ENCODE measurements at places on chromosomes 4 and X.

DNA sequence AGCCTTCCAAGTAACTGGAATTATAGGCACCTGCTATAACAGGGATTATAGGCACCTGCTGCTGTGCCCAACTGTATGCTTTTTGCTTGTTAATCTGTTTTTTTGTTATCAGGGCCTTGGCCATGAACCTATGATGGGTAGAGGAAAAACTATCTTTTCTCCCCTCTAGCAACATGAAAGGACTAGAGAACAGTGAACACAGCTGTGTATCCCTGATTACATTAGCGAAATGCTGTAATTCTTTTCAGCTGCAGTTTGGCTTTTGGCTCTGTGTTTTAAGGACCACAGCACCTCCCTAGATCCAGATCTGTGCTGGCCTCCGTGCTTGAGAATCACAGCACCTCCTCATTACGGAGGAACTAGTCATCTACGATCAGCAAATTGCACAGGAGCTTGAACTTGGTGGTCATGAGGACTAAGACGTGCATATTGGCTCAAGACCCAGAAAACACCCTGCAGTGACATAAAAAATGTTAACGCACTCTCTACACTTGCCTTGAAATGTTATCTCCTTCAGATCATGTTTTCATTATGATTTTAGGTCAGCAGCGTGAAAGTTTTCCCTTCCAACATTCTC is 57.7 kb upstream of the S100G start:
- no peak for DNase-seq

GRCh38 chrX:118742176-118742575 is 14.8 kb downstream of the IL13RA1 start:
- no peak for DNase-seq

DNA sequence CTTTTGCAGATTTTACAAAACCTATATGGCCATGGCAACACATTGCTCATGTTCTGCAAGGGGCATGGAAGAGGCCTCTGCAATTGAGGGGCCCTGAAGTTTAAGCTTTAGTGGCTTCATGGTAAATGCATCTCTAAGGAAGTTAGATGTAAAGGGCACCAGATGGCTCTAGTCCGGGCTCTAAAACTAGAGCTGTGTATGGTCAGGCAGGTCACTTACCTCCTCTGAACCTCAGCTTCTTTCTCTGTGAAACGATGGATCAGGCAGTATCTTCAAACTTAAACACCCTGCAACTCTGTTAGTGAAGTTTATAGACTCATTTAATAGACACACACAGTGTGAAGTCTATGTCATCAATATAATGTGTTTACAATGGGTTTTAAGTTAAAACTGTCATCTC is 10.0 kb downstream of the MAGEB17 start:
- no peak for DNase-seq

DNA sequence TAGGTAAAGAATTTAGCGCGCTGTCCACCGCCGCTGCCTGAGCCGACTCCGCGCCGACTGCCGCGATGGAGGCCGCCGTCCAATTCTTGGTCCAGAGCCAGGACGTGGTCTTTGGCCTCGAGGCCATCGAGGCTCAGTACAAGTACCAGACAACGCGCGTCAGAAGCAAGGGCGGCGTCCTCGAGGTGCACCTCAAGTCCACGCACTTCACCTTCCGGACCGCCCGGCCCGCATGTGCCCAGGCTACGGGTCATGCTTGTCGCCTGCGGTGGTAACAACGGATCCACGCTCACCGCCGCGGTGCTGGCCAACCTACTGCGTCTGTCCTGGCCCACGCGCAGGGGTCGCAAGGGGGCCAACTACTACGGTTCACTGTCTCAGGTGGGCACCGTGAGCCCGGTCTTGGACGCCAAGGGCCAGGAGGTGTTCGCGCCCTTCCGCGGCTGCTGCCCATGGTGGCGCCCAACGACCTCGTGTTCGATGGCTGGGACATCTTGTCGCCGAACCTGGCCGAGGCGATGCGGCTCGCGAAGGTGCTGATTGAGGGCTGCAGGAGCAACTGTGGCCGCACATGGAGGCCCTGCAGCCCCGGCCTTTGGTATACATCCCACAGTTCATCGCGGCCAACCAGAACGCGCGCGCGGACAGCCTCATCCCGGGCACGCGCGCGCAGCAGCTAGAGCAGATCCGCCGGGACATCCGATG is 128.0 kb downstream of the ANAPC4 start:
- no peak for DNase-seq

DNA sequence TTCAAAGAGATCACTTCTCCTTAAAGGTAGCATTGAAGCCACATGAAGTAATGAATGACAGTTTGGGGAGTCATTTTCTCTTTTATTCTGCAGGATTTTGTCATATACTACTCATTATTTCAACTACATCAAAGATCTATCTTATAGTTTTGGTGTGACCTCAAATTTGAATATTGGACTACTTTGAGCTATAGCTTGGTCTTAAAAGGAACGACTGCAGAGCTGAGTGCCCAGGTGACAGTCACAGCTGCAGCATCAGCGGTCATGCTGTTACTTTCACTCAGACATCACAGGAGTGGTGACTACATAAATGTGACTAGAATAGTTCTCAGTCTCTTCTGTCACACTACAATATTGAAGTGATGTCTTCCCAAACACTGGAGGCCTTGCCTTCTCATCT is 10.7 kb upstream of the SPCS3 start:
- no peak for DNase-seq

DNA sequence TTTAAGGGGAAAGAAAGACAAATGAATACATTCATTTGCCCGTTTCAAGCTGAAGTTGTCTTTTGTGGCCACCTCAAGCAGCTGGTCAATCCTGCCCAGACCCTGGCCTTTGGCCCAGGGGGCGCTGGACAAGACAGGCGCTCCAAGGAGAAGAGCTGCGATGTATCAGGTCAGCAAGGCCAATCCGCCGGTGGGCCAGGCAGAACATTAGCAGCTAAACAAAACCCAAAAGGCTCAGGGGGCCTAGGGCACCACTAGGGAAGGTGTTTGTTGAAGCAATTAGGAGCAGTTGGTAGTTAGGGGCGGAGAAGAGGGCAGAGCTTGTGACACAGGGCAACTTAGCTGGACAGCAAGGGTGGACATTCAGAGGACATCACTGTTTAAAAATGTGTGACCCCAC is 60.8 kb upstream of the TMEM33 start:
- no peak for DNase-seq

DNA sequence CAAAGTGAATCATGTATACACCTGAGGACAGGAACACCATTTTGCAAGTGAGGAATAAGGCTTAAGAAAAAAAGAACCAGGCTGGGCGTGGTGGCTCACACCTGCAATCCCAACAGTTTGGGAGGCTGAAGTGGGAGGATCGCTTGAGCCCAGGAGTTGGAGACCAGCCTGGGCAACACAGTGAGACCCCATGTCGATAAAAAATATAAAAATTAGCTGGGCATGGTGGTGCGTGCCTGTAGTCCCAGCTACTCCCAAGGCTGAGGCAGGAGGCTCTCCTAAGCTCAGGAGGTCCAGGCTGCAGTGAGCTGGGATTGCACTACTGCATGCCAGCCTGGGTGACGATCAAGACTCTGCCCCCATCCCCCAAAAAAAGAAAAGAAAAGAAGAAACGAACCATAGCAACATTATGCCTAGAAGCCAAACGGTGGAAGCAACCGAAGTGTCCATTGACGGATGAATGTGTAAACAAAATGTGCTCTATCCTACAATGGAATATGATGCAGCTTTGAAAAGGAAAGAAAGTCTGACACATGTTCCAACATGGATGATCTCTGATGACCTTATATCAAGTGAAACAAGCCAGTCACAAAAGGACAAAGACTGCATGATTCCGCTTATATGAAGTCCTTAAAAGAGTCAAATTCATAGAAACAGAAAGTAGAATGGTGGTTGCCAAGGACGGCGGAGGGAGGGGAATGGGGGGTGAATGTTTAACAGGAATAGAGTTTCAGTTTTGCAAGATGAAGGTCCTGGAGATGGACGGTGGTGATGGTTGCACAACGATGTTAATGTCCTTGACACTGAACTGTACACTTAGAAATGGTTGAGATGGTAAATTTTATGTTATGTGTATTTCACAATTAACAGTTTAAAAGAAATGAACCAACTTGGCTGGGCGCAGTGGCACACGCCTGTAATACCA is 8.6 kb upstream of the KIAA0232 start:
- DNase-seq = no peak

- DNase-seq = no peak
Measured at GRCh38 chr4:52572936-52573485, 86.1 kb downstream of the USP46 start.

DNA sequence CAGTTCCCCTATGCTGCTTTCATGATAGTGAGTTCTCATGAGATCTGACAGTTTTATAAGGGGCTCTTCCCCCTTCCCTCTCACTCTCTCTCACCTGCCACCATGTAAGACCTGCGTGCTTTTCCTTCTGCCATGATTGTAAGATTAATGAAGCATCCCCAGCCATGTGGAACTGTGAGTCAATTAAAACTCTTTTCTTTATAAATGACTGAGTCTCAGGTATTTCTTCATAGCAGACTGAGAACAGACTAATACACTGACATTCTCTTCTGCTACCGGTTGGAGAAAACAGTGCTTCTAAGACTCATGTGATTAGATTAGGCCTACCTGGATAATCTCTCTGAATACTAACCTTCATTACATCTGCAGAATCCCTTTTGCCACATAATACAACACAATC is 45.4 kb upstream of the TRPC5OS start:
- no peak for DNase-seq

GRCh38 chr4:30862196-30862595 is 142.0 kb downstream of the PCDH7 start:
- DNase-seq = no peak

- no peak for DNase-seq
Measured at GRCh38 chr4:159512348-159512747, 409.5 kb downstream of the RAPGEF2 start.

DNA sequence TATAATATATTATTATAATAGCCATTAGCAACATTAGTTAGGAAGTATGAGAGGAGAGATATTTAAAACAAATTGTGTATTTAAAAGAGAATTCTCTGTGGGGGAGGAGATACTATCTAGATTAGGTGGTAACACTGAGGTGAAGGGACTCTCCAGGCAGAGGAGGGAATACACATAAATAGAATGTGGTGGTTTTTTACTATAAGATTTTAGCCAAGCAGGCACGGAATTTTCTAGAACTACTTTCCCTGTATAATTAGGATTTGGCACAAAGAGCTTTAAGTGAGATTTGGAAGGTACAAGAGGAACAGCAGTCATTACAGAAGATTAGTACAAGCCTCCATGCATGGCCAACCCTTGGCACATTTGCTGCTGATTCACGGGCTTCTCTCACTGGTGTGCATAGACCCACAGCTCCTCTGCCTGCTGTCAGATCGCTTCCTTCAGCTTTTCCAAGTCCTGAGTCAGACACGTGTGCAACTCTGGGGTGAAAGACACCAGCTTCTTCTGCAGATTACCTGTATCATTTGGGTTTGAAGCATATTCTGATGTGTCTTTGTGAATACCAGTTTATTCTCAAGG is 685.5 kb downstream of the KCTD8 start:
- no peak for DNase-seq

GRCh38 chrX:102654696-102655095 is 3.4 kb downstream of the GPRASP1 start:
- DNase-seq = no peak

GRCh38 chr4:8306511-8307021 is 37.0 kb downstream of the HTRA3 start:
- no peak for DNase-seq

DNA sequence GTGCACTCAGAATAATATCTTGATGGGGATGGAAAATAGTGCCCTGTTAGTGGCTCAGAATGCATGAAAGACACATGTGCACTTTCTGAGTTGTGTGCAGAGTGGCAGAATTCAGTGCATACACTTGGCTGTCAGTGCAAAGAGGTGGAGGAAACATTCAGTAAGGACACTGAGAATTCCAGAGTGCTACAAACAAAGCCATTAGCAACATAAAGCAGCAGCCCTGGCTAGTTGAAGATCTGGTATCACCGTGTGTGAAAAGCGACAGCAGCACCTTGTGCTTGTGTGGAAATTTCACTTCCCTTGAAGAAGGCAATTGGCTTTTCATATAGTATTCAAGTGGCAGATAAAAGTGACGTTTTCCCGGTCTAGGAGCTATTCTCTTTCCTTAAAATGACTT is 810.4 kb downstream of the TRIML1 start:
- no peak for DNase-seq

DNA sequence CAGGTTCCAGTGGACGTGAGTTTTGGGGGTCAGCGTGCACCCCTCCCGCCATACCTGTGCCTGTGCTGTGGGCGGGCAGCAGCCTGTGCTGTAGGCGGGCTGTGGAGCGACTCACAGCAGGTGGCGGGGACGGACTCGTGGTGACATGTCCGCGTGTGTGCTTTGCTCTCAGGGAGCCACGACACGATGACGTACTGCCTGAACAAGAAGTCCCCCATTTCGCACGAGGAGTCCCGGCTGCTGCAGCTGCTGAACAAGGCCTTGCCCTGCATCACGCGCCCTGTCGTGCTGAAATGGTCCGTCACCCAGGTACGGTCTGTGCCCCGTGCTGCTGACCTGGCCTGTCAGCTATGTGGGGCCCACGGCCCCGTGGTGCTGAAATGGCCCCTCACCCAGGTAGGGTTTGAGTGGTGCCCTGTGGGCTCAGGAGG is 7.4 kb downstream of the PLCXD1 start:
- no peak for DNase-seq

DNA sequence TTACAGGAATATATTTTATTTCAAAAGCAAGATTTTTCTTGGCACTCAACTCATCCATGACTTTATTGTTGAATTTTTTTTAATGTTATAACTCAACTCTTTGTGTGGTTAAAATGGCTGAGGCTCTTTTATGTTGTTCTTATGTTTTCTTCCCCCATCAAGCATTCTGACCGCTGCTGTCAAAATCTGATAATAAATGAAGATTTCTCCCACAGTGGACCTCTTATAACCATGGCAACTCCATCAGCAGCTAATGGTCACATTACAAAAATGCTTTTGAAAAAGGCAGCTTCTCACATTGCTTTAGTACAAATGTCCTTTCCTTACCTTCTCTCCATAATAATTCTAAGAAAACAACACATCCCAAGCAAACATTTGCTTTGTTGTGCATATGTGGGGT is 96.0 kb upstream of the ATOH1 start:
- no peak for DNase-seq

DNA sequence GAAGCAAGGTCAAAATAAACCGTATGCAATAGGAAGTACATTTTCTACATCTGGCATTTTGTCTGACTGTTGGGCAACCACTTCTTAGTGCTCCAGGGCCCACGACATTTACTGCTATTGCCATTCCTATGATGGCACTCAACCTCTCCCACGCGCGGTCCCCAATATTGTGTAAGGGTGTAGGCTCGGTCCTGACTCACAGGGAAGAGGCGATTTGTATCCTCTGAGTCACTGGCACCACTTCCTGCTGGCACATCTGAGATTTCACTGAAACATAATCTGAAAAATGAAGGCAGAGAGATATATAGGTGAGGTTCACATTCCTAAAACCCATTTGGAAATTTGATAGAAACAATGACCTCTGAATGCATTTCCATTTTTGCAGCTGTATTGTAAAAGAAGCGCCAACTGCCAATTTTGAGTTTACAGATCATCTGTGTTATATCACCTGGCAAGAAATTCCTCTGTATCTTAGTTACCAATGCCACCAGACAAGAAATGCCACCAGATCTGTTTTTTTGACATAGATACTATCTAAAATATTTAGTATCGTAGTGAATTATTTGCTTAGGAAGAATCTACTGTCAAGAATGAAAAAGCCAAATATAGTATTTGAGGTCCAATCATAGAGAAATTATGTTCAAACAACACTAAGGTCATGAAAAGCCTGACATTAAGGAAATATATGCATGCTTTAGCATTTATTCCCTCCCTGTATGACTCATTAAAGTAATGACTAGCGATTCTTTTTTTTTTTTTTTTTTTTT is 9.8 kb downstream of the EREG start:
- no peak for DNase-seq

- no peak for DNase-seq
Measured at GRCh38 chrX:119340606-119341205, 58.4 kb upstream of the SLC25A43 start.

GRCh38 chr4:4647041-4647440 is 105.2 kb upstream of the STX18 start:
- no peak for DNase-seq

Data from activated naive CD4-positive, alpha-beta T cell treated with anti-CD3 and anti-CD28 coated beads, Interleukin-2, amount 10 ng/mL, durations not matched to agents 7 days and 5 days (primary cell).